Metanephros (tissue), 2 donors: ENCODE measurements at places on chromosomes 3 and 15. TPM values are rescaled to one million over a fixed set of nuclear protein-coding genes. Genes with fewer than 3 reads are reported as not detected.

The FEM1B gene
- total RNA-seq, result 57.6 TPM

The IGSF11 gene
- total RNA-seq, result 4.8 TPM

The PRSS50 gene
- 0.99 TPM for total RNA-seq

The CLDN11 gene
- 267 TPM for total RNA-seq

The LRRC2 gene
- 4.1 TPM for total RNA-seq

The MED12L gene
- total RNA-seq, result 5.9 TPM

The LRRIQ4 gene
- total RNA-seq, result 0.35 TPM

The FRMD4B gene
- 54.9 TPM for total RNA-seq

The SEMA3G gene
- 10.2 TPM for total RNA-seq

The CLRN1 gene
- not detected for total RNA-seq

The PTPN9 gene
- 24.5 TPM for total RNA-seq

The CAND2 gene
- total RNA-seq, result 19.4 TPM

The CADM2 gene
- 7.1 TPM for total RNA-seq

The ABHD6 gene
- 10.0 TPM for total RNA-seq

The GNAI2 gene
- 159 TPM for total RNA-seq

The CEP97 gene
- 19.8 TPM for total RNA-seq

The CCDC39 gene
- total RNA-seq, result not detected

The GRK7 gene
- not detected for total RNA-seq

The GP9 gene
- 3.8 TPM for total RNA-seq

The SLC22A13 gene
- total RNA-seq, result 6.1 TPM

The RAB6B gene
- total RNA-seq, result 5.3 TPM

The GNAT1 gene
- total RNA-seq, result not detected

The SLC9A9 gene
- total RNA-seq, result 31.1 TPM

The HOMER2 gene
- total RNA-seq, result 27.0 TPM

The MLF1 gene
- total RNA-seq, result 27.9 TPM

The ALDH1A2 gene
- total RNA-seq, result 157 TPM

The WDR93 gene
- total RNA-seq, result 1.6 TPM

The PLAAT1 gene
- 4.0 TPM for total RNA-seq

The SLC51B gene
- 1.5 TPM for total RNA-seq

The CLCN2 gene
- 13.4 TPM for total RNA-seq

The A4GNT gene
- total RNA-seq, result not detected

The HRG gene
- total RNA-seq, result 0.88 TPM

The RARB gene
- total RNA-seq, result 76.9 TPM
